KG1 (cell line): ENCODE measurements at places on chromosomes 16 and 17.

DNA sequence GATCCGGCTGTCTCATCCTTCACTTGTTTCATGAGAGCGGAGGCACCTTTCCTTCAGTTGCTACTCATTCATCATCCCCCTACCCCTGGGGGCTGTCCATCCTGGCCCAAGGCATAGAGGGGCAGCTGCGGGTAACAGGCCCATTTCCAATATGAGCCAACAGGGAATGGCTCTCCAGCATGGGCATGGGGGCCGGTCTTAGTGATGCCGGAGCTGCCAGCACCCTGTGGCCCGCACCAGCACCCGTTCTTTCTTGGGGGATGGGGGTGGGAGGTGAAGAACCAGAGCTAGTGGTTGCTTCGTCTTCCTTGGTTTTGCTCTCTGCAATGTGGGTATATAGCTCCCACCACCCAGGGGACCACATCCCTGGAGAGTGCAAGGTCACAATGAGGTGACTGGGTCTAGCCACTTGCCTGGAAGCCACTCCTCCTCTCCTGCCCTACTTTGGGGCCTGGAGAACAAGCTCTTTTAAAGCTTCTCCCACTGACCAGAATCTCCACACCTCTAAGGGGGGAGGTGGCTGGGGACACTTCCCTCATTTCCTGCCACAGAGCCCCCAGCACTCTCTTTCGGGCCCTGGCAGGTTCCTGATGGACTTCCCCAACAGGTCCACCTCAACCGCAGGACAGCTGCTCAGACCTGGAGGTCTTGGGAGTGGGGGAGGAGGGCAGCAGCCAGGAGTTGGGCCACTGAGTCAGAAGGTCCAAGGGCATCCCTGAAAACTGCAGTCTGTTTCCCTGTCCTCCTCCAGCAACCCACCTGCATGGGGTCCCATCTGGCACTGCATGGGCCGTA is 11.9 kb upstream of the TBX2 start:
- DNase-seq, result no peak

DNA sequence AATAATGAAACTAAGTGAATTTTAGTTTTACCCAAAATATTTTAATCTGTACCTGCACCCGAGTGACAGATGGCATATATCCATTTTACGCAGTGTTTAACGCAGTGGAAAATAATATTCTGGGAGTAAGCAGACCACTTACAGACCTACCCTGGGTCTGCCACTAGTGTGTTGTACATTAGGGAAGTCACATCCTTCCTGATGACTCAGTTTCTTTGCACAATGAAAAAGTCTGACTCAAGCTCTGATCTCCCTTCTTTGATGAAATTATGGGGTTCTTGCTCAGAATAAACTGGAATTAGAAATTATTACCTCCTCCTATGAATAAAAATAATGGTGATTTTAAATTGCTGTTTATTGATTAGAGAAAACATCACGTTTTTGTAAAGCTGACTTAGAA is 123.2 kb upstream of the AXIN2 start:
- DNase-seq, result no peak

GRCh38 chr17:78127239-78127887 is 1.2 kb downstream of the TMC6 start:
- peak; percentile 58 for DNase-seq

DNA sequence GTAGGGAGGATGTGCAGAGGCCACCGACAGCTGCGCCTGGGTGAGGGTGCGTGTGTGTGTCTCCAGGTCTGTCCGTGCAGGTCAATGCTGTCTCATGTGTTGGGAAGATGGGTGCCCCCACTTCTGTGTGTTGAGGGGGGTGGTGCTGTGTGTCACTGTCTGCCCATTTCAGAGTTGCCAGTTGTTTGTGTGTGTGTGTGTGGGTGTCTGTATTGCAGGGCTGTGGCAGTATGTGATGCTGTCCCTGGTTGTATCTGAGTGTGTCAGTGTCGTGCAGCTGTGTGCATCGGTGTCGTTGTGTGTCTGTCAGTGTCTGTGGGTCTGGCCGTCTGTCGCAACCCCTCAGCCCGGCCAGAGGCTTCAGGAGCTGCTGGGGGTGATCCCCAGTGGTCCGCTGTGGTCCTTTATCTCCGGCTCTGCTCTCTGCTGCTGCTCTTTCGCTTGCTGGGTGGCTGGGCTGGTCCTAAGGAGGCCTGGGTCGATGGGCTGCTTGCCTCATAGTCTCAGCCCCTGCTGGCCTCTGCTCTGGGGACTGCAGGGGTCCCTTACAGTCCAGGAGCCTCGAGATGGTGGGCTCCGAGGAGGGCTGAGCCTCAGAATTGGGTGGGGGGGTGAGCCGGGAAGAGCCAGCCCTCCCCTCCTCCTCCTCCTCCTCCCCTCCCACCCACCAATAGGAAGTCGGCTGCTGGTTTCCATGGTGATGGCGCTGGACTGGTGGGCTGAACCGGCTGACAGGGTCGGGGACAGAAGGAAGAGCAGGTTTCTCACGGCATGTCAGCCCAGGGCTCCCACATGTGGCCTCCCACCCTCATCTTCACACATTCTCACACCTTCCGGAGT is at the start of gene TSPOAP1:
Gene TSPOAP1, minus strand, starts transcription at position 601 of the 840 bp plus-strand sequence. CDS start 875 bp downstream, outside the sequence.
- peak; percentile 89 for DNase-seq

GRCh38 chr17:3030096-3030495 is 33.3 kb downstream of the OR1D5 start:
- no peak for DNase-seq
